ENCODE measurements at places on chromosomes 12 and 14.

GRCh38 chr14:66045572-66046021 is 440.6 kb upstream of the CCDC196 start:
- no peak for DNase-seq

DNA sequence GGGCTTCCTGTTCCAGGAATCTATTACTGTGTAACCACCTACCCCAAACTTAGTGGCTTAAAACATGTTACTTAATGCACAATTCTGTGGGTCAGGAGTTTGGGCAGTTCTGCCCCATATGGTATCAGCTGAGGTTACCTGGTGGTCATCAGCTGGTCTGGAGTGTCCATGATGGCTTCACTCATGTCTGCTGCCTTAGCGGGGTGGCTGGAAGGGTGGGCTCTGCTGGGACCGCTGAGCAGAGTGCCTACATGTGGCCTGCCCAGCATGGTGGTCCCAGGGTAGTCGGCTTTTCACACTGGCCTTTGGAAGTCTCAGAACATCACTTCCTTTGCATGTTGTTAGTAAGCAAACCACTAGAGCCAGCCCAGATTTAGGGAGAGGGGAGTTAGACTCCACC is 53.9 kb downstream of the PELI2 start:
- DNase-seq, result no peak

DNA sequence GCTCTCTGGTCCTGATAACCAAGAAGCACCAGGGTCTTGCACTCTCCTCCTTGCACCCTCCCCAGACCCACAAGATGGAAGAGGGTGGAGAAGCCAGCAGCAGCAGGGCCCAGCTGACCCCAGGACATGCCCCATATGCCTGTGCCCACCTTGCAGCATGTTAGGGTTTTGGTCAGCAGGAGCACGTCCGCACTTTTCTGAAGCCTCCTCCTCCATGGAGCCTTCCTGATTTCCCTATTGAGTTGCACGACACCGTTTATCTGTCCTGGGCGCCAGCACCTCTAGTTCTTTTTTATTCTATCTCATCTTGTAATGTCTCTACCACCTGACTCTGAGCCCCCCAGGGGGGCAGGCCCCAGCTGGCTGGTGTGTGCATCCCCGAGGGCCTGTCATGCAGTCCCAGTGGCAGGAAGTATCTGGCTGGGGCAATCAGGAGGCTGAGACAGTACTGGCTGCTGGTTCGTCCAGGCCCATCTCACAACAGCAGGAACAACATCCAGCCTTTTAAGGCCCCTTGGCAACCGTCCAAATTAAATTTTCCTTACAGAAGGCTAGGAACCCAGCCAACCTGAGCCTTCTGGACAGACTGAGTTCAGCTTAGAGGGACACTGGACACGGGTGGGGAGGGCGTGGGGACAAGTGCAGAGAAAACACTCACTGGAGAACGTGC is 39.6 kb downstream of the CCDC85C start:
- DNase-seq, result no peak

DNA sequence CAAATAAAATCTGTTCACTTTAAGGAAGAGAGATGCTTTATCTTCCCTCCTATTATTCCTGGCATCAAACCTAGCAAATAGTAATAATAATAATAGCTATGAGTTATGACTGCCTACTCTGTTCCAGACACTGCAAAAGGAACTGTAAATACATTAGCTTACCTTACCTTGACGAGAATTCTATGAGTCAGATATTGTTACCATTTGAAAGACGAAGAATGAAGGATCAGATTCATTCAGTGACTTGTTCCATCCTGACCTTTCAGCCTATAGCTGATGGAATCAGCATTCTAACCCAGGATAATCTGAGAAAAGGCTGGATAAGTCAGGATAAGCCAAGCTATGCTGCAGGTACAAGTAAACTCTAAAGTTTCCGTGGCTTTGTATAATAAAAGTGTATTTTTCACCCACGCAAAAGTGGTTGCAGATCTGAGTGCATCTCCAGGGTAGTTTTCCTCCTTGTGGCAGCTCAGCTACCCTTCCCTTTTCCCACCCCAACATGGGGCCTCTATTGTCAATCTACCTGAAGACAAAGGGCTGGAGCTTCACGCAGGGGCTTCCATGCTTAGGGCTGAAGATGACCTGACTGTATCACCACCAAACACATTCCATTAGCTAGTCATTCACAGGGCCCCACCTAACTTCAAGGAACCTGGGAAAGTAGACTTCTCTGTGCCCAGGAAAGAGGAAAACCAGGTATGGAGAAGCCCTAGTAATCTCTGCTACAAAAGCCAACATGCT is 57.2 kb upstream of the CCND2 start:
- DNase-seq, result no peak

Data from activated naive CD4-positive, alpha-beta T cell (primary cell).